Uterine smooth muscle cell (primary cell): ENCODE measurements at places on chromosomes 11 and 22. TPM values are rescaled to one million over a fixed set of nuclear protein-coding genes. Genes with fewer than 3 reads are reported as not detected.

OR6T1 gene
- not detected in 2 replicates for total RNA-seq

SERHL2 gene
- total RNA-seq, result 4.5 and 5.9 TPM in 2 replicates

FOLR2 gene
- not detected in 2 replicates for total RNA-seq

CRYBA4 gene
- not detected in 2 replicates for total RNA-seq

ZNF214 gene
- total RNA-seq, result 5.6 and 7.0 TPM in 2 replicates

TRIM48 gene
- not detected in 2 replicates for total RNA-seq

TPBGL gene
- 0.11 TPM in 1 of 2 replicates, not detected in the other for total RNA-seq

PDGFD gene
- 1.4 and 1.7 TPM in 2 replicates for total RNA-seq

ASRGL1 gene
- 0.12 and 1.00 TPM in 2 replicates for total RNA-seq

TOLLIP gene
- total RNA-seq, result 26.8 and 28.4 TPM in 2 replicates

FERMT3 gene
- total RNA-seq, result 3.2 and 4.8 TPM in 2 replicates
